ENCODE measurements at places on chromosomes 2 and 18.

DNA sequence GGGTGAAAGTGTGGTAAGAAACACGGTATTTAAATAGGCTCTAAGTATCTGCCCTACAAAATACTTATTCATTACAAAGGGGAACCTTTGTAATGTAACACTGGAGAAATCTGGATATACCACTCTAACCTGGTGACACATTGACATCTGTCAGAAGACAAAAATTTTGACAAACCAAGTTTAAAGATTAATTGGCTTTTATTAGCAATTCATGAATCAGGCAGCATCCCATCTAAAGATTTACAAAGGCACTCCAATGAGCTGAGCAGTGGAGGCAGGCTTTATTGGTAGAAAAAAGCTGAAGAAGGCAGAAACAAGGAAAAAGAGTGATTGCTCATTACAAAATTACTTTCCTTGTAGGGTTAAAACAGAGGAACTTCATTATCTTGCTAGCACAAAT is 35.0 kb downstream of the BMPR2 start:
- DNase-seq = no peak

DNA sequence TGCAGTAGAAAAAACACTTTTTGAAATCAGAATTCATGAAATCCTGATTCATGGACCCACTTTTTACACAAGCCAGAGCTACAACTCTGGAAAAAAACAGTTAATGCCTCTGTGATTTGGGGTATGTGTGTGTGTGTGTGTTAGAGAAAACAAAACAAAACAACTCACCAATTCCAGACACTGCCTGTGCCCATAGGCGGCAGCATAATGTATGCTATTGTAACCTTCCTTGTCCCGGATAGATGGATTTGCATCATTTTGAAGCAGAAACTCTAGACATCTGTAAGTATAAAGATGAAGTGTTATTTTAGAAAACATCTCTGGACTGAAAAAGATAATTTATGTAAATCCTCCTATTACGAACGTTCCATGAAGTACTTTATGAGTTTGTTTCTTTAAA is 152.0 kb upstream of the PGAP1 start:
- DNase-seq = no peak

GRCh38 chr2:229372207-229372606 is 101.1 kb upstream of the PID1 start:
- no peak for DNase-seq

DNA sequence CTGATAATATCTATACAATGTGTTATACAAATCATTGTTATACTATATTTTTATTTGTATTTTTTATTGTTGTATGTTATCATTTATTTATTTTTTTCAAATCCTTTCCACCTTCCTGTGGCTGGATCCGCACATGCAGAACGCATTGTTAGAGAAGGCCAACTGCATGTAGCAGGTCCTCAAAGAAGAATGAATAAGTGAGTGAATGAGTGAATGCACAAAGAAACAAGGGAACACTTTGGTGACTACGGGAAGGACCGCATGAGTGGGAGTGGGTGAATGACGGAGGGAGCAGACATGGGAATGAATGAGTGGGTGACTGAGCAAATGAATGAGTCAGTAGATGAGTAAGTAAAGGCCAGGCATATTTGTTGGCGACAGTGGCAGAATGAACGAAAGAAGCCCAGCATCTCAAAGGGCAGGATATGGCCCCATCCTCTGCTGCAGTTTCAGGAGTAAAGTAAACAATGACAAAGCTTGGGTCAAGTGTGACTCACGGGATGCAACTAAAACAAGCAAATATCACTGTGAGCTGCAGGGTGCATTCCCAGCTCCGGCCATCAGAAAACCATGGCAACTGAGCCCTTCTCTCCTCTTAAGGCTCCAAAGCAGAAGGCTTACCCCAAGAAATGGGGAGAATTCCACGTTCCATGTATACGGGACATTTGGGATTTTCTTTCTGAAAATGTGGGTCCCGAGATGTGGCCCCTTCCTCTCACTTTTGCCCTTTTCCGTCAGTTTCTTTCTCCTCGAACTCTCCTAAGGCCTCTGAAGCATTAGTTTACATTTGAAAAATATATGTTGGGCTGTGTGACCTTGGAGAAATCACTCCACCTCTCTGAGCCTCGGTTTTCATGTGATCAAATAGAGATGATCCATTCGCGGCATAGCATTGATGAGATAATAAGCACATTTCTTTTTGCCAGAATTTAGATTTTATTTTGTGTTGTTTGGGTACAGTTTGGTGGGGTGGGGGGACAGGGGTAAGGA is 24.5 kb downstream of the KCNF1 start:
- peak; percentile 99 for DNase-seq

- DNase-seq = no peak
Observed at GRCh38 chr2:54939446-54940118, 110.7 kb downstream of the RTN4 start.

DNA sequence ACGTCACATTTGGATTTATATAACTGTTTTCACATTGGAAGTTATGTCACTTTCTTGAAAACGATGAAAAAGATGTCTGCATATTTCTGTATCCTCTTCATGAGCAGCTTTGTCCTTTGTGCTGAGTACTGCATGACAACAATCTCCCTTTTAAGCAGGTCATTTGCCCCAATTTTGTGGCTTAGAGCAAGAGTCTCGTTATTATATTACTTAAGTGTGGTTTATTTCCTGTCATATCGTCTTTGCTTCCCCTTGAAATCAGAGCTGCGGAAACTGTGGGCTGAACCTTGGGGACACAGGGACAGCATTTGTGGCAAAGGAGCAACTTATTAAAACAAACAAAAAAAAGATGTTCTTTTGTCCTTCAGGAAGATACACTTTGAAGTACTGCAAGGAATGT is 254.0 kb upstream of the DSEL start:
- no peak for DNase-seq

- no peak for DNase-seq
Observed at GRCh38 chr2:11009891-11010290, 98.2 kb downstream of the KCNF1 start.

DNA sequence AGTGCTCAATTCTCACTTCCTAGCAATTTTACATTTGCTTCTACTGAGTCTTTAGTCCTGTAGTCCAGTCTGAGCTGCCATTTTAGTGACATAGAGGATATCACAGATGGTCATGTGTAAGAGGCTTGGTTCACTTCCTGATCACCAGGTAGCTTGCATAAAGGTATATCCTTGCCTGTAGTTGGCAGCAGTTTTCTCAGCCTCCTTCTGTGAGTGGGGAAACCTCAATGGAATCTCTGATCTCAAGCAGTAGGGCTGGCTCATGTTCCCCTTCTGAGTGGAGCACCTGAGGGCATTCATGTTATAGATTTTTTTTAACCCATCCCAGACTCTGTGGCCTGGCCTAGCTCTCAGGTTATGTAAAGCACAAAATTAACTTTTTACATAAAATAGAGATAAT is 278.4 kb downstream of the RDH14 start:
- no peak for DNase-seq

- no peak for DNase-seq
Observed at GRCh38 chr2:143533846-143534245, 404.6 kb downstream of the ARHGAP15 start.

GRCh38 chr2:62071760-62072680 is 123.9 kb upstream of the B3GNT2 start:
- no peak for DNase-seq

DNA sequence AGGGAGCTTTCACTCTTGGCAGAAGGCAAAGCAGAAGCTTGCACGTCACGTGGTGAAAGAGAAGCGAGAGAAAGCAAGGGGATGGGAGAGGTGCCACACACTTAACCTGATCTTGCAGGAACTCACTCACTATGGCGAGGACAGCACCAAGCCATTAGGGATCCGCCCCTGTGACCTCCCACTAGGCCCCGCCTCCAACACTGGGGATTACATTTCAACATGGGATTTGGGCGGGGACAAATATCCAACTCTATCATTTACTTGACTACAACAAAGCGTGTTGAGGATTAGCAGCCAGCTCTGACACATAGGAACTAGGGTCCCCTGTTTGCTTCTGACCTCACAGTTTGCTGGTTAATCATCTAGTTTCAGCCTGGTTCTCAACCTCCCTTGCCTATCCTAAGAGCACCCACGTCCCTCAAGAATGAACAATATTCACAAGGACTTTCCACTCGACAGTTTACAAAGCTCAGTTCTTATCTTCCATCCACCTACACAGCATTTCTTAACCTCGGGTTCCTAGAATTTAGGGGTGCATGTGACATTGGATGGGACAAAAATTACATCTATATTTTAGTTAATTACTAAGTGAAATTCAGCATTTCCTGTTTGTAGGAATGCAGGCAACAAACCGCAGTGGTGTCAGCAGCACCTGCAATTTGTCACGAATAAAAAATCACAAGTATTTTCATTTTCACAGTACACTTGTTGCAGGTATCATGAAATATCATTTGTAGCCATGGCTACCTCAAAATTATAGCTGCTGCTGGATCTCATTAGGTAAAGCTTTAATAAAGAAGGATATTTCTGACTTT is 36.0 kb downstream of the LBH start:
- DNase-seq = no peak

DNA sequence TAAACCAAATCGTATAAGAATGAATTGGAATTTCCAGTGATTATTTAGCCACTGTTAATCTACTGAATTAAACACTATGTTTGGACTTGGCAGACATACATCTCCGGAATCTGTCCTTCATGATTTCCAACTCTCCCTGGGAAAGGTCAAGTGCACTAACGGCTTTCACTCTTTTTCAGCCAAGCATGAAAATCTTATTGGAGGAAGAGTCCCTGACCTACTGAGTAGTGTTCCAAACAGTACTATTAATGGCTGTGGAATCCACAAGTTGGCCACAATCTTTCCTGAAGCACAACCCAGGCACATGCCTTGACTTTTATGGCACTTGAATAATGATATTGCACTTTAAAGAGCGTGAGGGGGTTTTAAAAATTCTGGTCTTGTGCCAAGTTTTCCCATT is 318.9 kb upstream of the RND3 start:
- no peak for DNase-seq

GRCh38 chr18:48785091-48785614 is 165.6 kb downstream of the SMAD7 start:
- no peak for DNase-seq

DNA sequence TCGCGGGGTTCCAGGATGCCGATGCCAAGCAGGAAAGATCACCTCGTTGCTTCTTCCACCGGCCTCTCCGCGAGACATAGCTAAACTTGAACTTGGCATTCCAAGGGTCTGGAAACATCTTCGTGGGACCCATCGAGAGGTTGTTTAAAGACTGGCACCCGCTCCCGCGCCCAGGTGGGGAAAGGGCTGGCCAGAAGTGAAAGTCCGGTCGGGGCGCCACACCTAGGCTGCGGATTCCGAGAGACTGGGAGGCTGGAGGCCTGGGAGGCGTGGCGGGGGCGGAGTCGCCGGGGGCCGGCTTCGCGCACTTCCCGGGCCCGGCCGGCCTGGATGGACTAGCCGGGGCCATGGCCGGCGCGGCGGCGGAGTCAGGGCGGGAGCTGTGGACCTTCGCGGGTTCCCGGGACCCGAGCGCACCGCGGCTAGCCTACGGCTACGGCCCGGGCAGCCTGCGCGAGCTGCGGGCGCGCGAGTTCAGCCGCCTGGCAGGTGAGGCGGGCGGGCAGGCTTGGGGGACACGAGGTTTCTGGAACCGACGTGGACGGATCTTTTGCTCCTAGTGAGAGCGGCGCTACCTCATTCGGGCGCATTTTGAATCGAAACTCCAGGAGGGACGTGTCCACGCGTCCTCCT is at the start of gene MOCOS:
Gene MOCOS, plus strand, starts transcription at position 305 of the 633 bp plus-strand sequence. Its CDS starts 43 bp downstream, at position 348.
- DNase-seq = peak; percentile 24

GRCh38 chr2:70536517-70537055 is 17.0 kb downstream of the TGFA start:
- DNase-seq = no peak

- DNase-seq = no peak
Observed at GRCh38 chr2:157420771-157421323, 23.0 kb downstream of the CYTIP start.

DNA sequence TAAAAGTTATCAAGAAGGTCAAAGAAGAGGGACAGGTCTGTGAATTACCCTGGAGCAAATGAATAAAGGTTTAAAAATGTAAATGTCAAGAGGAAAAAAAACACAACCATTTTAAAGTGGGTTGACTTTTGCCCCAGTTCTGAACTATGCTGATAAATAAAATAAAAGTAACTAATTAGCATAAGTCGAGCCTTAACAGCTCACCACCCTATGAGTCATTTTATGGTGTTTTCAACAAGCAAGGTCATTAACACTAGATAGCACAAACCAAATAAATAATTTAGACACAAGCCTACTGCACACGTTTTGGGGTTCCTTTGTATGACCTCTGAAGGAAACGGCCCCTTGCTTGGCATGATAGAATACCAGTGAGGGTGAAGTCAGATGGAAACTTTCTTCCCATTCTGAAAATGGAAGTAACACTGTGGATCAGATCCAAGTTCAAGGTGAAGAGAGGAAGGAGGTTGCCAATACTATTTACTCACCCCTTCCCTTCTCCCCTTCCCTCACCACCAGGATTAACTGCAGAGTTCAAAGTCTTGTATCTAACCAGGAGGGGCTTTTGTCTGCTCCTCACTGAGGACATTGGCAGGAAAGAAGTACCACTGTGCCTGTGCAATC is 380.0 kb upstream of the ACVR2A start:
- no peak for DNase-seq

DNA sequence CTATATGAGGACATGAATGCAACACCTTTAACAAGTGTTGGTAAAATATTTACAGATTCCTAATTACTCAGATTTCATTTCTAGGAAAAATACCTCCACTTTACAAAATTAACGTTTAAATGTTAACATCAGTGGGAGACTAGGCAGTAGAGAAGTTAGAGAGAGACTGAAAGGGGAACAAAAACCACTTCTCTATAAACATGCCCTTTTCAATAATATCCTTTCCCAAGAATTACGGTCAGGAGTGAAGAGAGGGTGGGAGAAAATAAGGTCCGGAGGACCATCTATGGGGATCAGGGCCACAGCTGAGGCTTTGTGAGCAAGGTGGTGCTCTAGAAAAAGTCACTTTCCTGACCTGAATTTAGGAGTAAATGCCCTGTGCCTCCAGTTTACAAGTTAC is 65.3 kb upstream of the WIPF1 start:
- DNase-seq = no peak

- no peak for DNase-seq
Observed at GRCh38 chr18:27104743-27105142, 80.4 kb downstream of the CHST9 start.

DNA sequence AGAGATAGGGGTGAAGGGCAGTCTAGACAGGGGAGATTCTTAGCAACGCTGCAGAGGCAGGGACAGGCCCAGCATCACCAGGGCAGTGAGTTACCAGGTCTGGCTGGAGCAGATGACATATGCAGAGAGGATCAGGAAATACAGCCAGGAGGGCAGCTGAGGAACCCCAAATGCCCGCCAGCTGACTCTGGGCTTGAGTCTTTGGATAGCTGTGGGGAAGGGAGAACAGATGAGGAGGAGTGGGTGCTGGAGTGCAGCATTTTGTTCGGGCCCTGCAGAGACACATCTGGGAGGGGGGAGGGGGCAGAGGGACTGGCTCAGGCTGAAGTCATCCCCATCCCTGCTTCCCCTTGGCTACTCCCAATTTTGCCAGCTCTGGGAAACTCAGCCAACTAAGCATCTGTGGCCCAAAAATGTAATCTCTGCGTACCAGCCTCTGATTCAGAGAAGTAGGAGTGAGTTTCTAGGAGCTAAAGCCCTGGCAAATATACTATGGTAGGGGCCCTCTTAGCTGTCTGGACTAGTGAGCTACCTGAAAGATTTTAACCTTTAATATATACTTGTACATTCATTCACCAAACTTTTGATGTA is 214.5 kb downstream of the ZBTB7C start:
- no peak for DNase-seq

Measured in RCC 7860 (cell line).